Omental fat pad (tissue), 4 donors: ENCODE measurements at places on chromosomes 12 and 14. TPM values are rescaled to one million over a fixed set of nuclear protein-coding genes. Genes with fewer than 3 reads are reported as not detected.
A peak's percentile ranks its signal among the peaks of the same experiment; 100 is the strongest.

Gene ALG10
- 14.7 TPM for total RNA-seq

Gene B4GALNT1
- total RNA-seq = 1.3 TPM

Gene NRL
- total RNA-seq = 4.3 TPM

Gene GLIPR1
- total RNA-seq = 29.1 TPM

Gene MYH6
- total RNA-seq = not detected

Gene SCNN1A
- 29.0 TPM for total RNA-seq

Gene TESPA1
- total RNA-seq = 1.8 TPM

Gene AICDA
- total RNA-seq = not detected

Gene DNM1L
- total RNA-seq = 65.4 TPM

Gene RPL10L
- total RNA-seq = not detected

Gene TGM1
- total RNA-seq = 49.7 TPM

Gene OR4K15
- not detected for total RNA-seq

- no peak for DNase-seq
These were observed 75.2 kb upstream of the PDZRN4 start for GRCh38 chr12:41112903-41113302.

- DNase-seq = no peak
These were observed 13.8 kb downstream of the BAG5 start for GRCh38 chr14:103548463-103549351.

DNA sequence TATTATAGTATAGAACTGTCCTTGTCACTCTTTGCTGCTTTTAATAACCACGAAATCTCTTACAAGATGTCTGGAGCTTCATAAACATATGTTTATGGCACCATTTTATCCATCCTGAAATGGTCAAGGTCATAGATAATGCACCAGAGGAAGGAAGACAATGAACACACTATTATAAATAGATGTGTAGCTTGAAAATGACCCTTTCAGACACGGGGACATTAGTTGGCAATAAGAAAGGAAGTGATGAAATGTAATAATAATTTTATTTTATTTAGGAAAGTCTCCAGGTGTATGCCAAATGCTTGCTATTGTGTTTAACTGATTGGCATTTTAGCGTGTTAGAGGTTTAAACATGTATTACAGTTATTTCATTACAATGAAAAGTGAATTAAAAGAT, 36.8 kb upstream of the SLC38A2 start:
- DNase-seq = no peak

- no peak for DNase-seq
These were observed 182.2 kb downstream of the ANO4 start for GRCh38 chr12:100976735-100977134.

DNA sequence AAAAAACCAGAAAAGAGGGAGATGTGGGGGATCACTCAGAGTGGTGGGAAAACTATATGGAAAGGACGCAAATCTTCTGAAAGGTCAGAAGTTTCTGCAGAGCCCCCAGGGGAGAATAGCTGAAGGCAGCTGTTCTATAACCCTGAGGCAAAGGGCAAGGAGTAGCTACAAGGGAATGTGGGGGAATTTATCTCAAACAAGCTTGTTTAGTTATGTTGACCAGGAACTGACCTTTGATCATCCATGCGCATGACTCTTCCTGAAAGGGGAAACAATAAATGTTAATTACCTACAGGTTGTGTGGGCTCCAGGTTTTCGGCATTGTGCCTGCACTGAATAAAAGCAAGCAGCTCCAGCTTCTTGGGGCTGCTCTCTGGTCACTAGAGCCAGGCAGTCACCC, 968.5 kb downstream of the AACS start:
- DNase-seq = no peak

DNA sequence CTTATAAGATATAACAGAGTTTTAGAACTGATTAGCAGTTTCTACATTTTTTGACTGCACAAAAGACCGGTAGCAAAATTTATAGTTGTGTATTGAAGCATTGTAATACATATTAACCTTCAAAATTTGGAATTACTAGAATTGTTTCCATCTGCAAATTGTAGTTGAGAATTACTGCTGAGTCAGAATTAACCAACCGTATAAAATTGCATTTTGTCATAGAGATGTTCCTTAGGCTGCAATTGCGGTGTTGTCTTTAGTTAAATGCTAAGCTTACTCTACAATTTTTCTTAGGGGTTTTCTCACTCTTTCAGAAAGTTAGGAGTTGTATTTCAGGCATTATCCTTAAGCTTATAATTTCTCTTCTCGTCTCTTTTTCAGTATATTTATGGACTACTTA, 132.2 kb downstream of the PLEKHA5 start:
- DNase-seq = no peak

DNA sequence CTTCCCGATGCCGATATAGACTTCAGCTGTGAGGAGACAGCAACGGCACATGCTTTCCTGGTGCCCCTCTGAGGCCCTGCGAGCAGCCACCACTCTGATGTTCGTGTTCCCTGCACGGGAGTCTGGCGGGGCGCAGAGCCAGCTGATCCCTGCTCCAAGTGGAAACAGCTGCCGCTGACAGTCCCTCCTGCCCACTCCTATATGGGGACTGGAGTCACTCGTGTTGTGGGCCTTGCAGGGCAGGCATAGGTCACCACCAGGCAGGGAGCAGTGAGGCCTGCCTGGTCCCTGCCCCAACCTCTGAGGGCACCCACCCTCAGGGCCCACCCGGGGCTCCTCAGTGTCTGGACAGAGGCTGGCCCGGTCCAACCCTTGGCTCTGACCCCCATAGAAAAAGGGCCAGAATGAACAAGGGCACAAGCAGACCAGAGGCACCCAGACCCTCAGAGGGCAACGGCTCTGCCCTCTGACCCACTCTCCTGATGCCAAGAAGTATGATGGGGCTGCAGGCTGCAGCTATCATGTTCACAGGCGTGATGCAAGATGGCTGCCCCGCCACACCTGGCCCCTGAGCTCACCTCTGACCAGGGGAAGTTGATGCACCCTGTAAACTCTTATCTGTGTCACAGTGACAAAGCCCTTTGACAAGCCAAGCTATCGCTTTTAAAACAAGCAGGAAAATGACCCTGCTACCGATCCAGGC, 181.6 kb downstream of the CALM1 start:
- no peak for DNase-seq

DNA sequence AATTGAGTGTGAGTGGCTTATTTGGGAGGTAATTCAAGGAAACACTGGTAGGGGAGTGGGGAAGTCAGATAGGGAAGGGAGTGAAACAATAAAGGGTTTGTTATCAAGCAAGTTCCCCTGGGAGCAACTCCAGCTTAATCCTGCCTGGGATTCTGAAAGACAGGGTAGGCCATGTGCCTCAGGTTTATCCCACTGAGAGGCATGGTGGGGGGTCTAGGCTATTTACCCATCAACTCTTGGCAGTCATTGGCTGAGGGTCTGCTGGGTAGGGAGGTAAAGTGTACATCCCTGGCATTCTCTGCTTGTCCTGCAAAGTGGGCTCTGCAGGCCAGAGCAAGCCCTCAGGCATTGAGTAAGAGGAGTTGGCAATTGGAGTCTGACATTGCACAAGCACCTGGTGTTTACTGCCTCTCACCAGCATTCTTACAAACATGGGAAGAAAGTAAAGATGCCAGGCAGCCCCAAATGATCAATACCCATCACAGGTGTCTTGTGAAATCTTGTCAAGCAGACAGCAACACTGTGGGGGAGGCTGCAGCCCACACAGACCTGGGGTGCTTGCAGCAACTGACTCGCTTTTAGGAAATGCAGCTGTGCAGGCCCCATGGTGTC, 169.3 kb downstream of the KTN1 start:
- no peak for DNase-seq

DNA sequence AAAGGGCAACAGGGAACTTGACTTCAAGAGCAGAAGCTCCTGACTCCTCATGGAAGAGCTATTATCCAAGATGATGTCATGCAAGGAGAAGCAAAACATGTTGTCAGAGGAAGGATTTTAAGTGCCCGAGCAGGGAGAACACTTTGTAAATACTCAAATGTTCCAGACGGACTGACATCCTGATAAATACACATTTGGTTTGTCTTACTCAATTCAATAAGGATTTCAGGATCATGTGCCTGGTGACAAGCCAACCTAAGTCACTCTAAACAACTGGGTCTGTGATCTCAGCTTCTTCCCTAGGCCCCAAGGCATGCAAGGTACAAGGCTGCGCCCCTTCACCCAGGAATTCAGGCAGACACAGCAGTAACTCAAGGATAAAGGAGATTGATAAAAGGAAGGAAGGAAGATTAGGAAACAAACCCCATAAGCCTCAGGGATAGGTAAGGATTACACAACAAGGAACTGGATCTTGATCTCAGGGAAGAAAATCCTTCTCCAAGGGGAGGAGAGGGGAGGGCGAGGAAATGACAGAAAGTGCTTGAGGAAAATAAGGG, 26.8 kb upstream of the CEBPE start:
- no peak for DNase-seq

DNA sequence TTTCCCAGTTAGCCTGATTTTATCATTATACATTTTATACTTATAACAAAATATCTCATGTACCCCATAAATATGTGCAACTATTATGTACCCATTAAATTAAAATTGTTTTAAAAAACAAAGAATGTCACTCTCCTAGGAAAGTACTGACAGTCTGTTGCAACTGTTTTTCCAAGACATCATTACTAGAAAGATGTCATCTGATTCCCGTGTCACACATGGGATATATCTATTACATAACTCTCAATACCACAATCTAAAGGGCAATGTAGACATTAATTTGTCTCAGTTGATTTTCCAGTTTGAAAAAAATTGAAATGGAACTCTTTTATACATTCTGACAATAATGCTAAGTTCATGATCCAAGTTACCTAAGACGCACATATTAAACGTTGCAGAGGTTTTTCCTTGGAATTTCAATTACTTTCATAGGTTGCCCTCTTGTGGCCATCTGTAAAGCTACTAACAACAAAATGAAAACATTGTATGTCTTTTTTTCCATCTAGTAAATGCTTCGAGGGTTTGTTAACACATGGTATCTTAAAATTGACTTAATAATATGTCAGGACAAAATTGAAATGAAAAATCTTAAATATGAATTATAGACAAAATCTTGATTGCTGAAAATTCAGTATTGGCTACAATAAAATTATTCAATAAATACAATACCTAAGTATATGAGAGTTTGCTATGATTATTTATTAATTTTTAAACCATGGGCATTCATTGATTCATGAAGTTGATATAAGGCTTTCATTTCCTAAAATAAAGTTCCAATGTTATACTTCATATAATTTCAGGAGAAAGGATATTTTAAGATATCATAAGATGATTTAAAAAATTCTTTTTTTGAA, 131.6 kb downstream of the PPFIA2 start:
- no peak for DNase-seq

DNA sequence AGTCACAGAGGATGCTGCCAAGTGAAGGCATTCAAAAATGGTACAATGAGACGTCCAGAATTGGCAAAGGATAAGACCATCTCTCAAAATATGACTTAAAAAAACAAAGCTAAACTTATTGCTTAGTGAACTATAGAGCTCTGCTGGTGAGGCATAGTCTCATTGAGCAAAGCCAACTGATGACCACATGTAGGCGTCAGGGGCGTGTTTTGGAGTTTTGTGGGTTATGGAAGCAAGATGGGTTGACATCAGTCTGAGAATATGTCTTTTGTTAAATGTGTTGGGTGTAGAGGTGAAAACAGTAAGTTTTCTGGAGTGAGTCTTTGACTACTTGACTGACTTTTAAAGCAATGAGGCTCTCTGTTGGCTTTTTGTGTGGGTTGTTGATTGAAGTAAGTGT, 47.2 kb downstream of the ATL1 start:
- DNase-seq = no peak

- DNase-seq = no peak
These were observed 128.8 kb downstream of the NDUFA12 start for GRCh38 chr12:94874518-94875302.

GRCh38 chr12:115051378-115051777, 367.4 kb upstream of the TBX3 start:
- no peak for DNase-seq

- peak; percentile 32 for DNase-seq
These were observed 160.1 kb downstream of the EPS8 start for GRCh38 chr12:15629108-15629507.

- no peak for DNase-seq
These were observed 184.8 kb upstream of the NTF3 start for GRCh38 chr12:5247144-5247543.

GRCh38 chr14:64841772-64842750, 37.6 kb downstream of the SPTB start:
- no peak for DNase-seq

GRCh38 chr12:15556411-15557102, 232.6 kb downstream of the EPS8 start:
- DNase-seq = no peak

- no peak for DNase-seq
These were observed 105.4 kb downstream of the ITPR2 start for GRCh38 chr12:26727482-26728204.

- DNase-seq = no peak
These were observed 91.0 kb downstream of the TBX3 start for GRCh38 chr12:114592946-114593345.

DNA sequence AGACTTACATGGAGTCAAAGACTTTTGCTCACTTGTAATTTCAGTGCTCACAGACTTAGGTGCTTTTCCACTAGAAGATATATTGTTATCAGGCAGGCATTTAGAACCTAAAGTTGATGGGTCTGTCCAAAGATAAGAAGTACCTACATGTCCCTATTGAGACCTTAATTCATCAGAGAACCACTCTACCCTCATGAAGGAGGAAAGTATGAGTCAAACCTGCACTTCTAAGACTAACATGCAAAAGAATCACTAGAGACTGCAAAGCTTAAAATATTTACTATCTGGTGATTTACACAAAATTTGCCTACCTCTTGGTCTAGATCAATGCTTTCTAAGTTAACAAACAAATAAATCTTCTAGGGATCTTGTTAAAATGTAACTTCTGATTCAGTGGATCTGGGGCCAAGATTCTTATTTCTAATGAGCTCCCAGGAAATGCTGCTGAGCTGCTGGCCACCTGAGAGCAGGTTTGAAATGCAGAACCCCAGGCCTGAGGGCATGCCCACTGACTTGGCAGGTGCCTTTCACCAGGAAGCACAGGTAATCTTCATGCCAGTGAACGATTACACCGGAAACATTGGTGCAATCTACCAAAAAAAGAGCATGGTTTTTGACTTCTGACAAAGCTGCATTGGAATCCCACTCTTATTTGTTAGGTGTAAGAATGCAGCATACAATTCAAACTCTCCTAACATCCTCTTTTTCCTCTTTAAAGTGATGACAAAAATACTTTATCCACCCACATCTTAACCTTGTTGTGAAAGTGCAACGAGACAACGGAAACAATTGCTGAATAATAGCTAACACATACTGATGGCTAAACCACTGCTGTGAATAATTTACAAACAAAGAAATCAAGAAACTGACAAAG, 214.2 kb downstream of the ADAMTS20 start:
- no peak for DNase-seq
